ENCODE measurements at places on chromosomes 7 and 10. TPM values are rescaled to one million over a fixed set of nuclear protein-coding genes. Genes with fewer than 3 reads are reported as not detected.
A peak's percentile ranks its signal among the peaks of the same experiment; 100 is the strongest.

DNA sequence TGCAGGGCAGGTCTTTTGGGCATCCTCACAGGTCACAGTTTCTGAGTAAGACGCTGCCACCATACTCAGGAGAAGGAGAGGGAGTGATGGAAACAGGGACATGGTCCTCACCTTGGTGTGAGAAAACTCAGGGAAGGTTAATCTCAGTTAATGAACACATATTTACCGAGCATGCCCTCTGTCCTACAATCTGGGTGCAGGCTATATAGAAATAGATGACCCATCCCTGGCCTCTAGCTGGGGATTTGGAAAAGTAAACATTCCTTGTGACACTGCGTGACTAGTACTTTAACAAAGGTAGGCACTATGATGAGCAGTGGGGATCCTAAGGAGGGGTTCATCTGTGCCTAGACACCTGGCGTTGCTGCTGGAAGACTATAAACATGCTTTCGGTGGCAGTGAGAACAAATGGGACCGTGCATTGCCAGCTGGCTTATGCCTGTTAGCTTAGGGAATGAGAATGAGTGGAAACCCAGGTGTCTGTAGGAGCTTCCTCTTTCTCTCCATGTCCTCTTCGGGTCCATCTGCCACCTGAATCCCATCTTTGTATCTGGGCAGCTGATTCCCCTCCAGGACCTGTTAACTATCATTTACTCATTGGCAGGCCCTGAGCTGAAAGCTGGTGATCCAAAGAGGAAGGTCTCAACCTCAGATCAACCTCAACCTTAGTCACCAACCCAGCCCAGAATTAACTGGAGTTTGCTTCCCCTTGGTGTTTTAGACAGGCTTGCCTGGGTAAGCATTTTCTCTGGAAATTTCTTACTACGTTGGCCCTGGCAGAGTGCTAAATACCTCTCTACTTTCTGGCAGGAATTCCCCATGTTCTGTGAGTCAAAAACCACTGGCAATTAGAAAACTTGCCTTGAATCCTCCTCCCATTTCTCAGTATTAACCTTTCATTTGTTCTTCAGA is 794 bp downstream of the MBL2 start:
- DNase-seq = no peak

The CPVL gene
- 2.4 TPM for polyA plus RNA-seq

The MSMB gene
- polyA plus RNA-seq = 0.84 TPM

GRCh38 chr7:139721417-139721816 is 56.4 kb downstream of the HIPK2 start:
- no peak for DNase-seq

- DNase-seq = no peak
These were observed 26.1 kb upstream of the GPR26 start for GRCh38 chr10:123640016-123640535.

The ETV1 gene
- polyA plus RNA-seq = 6.8 TPM

DNA sequence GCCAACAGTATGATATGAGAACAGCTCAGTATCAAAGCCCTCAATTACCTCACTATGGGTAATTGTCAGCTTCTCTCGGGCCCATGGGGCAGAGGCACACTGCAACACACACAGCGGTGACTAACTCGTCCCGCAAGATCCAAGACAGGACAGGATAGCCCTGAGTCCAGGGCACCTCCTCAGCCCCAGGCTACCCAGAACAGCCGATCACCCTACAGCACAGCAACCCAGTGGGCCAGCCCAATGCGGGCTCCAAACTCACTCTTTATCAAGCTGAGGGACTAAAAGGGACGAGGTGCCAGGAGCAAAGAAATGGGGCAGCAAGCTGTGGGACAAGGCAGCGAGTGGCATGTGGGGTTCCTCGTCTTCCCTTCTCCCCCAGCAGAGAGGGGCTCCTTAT is 765.1 kb downstream of the GRID1 start:
- no peak for DNase-seq

- no peak for DNase-seq
These were observed 330.1 kb downstream of the EXOC4 start for GRCh38 chr7:133582766-133583523.

The LIPN gene
- not detected for polyA plus RNA-seq

DNA sequence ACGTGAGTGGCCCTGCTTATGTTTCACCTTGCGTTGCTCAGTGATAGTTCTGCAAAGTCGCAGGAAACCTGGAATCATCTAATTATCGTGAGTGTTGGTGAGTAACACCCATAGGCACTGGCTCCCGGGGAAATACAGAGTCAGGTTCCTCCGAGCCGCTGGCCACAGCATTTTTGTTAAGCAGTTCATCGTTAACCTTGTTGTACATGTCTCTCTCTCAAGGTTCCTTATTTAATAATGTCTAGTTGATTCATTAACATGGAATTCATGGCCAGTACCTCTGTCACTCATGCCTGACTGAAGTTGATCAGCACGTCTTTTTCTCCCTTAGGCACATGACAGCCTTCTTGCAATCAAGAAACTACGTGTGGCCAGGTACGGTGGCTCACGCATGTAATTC is 3.1 kb upstream of the ZFAND2A start:
- no peak for DNase-seq

The CTBP2 gene
- 21.4 TPM for polyA plus RNA-seq

The NUDT13 gene
- 1.8 TPM for polyA plus RNA-seq

DNA sequence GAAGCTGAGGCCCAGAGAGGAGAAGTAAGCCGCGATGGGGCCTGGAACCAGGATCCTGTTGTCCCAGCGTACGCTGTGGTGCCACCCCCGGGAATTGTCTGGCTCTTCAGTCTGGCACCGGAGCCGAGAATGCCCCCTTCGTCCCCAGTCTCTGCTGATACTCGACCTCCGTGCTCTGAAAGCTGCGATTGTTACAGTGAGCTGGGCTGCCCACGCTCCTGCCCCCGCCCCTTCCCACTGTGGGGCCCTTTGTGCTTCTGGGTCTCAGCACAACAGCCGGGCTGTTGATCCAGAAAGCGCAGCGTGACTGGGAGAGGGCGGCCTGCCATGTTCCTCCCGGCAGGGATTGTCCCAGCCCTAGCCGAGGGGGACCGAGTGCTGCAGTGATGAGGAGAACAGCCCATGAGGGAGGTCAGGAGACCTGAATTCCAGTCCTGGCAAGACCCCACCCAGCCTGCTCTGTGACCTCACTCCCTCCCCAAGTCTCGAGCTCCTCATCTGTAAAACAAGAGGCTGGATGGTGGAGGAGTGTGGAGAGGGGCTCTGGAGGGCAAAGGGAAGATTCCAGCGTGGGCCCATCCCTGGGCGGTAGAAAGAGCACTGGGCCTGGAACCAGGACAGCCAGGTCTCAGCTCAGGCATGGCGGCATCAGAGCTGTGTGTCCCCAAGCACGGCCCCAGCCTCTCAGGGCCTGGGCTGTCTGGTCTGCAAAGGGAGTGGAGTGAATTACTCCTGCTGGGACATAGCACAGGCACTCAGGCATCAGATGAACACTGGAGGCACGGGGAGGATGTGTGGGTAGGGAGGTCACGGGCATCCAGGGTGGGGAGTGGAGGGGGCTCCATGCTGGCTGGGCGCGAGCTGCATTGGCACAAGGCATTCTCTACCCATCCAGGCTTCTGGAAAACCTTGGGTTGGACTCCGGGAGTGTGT is 43.6 kb downstream of the TSPAN15 start:
- no peak for DNase-seq

GRCh38 chr7:55026867-55027490 is 8.2 kb downstream of the EGFR start:
- DNase-seq = no peak

The PFKFB3 gene
- polyA plus RNA-seq = 10.9 TPM

GRCh38 chr10:62681211-62681940 is 123.1 kb upstream of the ADO start:
- no peak for DNase-seq

GRCh38 chr10:104406715-104407650 is 53.4 kb downstream of the CFAP58 start:
- DNase-seq = no peak

The CHN2 gene
- polyA plus RNA-seq = 8.2 TPM

- no peak for DNase-seq
These were observed 210.0 kb downstream of the MAD1L1 start for GRCh38 chr7:2022737-2023250.

The CPED1 gene
- polyA plus RNA-seq = 0.61 TPM

DNA sequence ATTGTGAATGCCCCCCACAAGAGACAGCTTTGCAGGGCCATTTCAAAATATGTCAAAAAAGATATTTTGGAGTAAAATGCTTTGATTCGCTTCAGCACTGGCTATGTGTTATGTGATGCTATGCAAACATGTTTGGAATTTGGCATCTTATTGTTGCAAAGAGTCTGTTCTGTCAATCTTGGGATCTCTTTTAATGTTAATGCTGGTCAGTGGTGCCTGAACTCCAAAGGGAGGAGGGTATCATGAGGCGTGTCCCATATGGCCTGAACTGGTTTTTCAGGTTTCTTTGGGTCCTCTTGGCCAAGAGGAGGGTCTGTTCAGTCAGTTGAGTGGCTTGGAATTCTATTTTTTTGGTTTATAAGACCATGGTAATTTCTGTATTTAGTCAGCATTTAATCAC is 81.4 kb downstream of the HECW1 start:
- no peak for DNase-seq

DNA sequence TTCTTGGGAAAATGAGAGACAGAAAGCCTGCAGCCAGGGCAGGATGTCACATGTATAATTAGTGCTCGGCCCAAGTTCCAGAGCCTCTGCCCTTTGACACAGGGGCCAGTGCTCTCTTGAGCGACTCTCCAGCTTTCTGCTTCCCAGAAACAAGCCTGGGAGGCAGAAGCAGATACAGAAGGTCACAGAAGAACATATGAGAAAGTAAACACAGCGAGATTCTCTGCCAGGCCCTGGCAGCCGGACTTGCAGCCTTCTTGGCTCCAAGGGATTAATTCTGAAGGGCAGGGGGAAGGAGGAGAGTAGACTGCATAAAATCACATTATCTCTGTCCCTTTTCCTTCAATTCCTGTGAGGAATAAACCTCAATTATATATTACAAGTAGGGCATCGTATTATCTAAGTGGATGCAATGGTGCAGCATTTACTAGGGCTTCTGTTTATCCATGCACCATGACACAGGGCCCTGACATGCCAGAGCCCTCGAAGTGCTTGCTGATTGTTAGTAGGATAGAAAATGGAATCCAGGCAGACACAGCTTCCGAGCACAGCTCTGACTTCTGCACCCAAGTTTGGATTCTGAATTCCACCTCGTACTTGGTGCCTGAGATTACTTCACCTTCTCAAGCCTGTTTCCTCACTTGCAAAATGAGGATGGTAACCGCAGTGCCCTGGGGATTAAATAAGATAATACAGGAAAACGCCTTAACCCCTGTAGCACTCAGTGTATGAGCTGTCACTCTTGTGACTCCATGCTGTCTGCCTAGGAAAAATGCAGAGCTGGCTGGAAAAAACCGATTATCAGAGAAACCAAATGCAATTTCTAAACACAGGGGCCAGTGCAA is 536.5 kb downstream of the TNS3 start:
- no peak for DNase-seq

The ARHGAP12 gene
- polyA plus RNA-seq = 24.7 TPM

DNA sequence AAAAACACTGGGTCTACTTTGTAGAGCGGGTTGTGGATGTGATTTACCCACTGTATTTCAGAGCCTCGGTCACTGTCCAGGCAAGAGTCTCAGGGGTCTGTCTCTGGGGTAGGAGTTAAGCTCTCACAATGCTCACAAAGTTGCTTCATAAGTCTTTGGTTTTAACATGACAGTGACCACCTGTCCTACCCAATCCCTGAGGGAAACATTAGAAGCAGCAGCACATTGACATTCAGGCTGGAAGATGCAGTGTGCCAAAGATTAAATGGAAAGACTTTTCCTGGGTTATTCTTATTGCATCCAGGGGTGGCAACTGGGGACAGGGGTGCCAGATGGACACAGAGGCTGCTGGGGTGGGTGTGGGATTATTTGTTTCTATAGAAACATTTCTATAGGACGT is 330.0 kb downstream of the RNLS start:
- DNase-seq = no peak

DNA sequence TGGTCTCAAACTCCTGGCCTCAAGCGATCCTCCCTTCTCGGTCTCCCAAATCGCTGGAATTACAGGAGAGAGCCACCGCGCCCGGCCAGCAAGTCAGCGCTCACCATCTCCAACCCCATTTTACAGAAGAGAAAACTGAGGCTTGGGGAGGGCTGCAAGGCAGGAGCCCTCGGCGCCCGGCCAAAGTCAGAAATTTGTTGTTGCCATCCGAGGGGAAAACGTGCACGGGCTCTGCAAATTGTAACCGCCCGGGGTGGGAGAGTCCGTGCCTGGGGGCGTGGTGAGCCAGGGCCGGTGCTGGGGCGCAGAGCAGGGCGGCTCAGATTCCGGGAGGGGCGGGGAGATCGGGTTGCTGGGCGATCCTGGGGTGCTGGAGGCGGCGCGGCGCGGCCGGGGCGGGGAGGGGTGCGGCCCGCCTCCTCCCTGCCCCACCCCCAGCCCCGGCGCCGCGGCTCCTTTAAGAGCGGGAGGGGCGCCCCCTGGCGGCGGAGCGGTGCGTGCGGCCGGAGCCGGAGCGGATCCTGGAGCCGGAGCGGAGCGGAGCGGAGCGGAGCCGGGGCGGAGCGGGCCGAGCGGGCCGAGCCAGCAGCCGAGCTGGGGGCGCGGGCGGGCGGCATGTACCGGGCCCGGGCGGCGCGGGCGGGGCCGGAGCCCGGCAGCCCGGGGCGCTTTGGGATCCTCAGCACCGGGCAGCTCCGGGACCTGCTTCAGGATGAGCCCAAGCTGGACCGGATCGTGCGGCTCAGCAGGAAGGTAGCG is at the start of gene VPS37D:
Gene VPS37D (plus strand): TSS at position 488 of the 759 bp plus-strand sequence. CDS start 128 bp downstream, at position 616.
- peak; percentile 95 for DNase-seq

DNA sequence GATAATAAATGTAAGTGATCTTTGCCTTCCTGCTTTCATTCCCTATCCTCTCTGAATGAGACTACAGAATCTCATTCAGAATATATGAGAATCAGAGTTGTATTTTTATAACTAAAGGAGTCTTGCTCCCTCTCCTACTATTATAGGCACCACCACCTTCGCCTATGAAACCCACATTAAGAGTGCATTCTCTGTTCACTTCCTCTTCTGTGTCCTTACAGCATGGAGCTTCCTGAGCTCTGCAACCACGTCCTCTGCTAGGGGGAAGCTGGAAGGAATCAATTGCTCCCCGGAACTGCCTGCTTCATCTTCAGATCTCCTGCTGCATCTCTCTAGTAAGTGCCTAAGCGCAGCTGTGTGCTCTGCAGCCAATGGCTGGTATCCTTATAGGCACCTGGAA is 820.7 kb downstream of the GRID1 start:
- DNase-seq = no peak

The NXPH1 gene
- polyA plus RNA-seq = not detected

- DNase-seq = no peak
These were observed 201.2 kb downstream of the CCDC3 start for GRCh38 chr10:12800302-12800701.

GRCh38 chr7:5695727-5696345 is 85.6 kb downstream of the RNF216 start:
- no peak for DNase-seq

The STEAP4 gene
- polyA plus RNA-seq = 3.2 TPM

GRCh38 chr10:125060826-125061556 is 99.4 kb downstream of the CTBP2 start:
- peak; percentile 73 for DNase-seq

Data from pancreas (tissue), 10 donors.